ENCODE measurements at places on chromosomes 4 and X. TPM values are rescaled to one million over a fixed set of nuclear protein-coding genes. Genes with fewer than 3 reads are reported as not detected.

DNA sequence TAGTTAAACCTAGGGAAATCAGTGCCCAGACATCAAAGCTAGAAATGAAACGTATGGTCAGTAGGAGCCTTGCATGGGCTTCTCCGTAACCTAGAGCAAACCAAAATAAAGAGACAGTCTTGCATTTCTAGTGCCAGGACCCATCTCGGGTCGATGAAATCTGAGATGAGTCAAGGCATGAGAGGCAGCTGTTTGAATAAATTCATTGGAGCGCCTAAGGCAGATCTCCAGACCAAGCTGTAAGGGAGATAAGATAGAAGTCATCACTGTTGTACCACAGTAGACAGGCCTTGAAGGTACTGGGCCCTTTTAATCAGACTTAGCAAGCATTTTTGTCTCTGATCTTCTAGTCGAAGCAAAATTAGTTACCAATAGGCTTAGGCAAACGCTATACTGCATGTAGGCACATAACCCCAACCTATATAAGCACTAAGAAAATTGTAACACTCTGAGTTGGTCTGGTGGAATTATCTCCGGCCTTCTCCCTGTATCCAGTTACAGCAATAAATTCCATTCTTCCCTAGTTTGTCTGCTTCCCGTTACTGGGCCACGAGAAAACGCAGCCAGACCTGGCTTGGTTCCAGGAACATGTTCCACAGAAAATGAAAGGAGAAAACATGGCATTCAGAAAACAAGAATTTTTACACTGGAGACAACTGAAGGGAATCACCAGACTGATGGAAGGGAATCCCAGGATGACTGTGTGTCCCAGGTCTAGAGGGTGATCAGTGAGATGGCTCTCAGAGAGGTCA is 21.1 kb upstream of the PAPSS1 start:
- no peak overlapping the region for H3K27ac ChIP-seq
- H3K4me1 ChIP-seq = peaks cover 2% of the 10 kb centered on the region

GRCh38 chr4:70603856-70604255 is 11.8 kb downstream of the AMBN start:
- H3K4me3 ChIP-seq = no peak overlapping the region
- no peak for DNase-seq
- H3K36me3 ChIP-seq = no peaks in the 10 kb centered on the region
- H3K27me3 ChIP-seq = peaks cover 11% of the 10 kb centered on the region
- no peaks in the 10 kb centered on the region for H3K4me1 ChIP-seq
- no peak overlapping the region for H3K27ac ChIP-seq

DNA sequence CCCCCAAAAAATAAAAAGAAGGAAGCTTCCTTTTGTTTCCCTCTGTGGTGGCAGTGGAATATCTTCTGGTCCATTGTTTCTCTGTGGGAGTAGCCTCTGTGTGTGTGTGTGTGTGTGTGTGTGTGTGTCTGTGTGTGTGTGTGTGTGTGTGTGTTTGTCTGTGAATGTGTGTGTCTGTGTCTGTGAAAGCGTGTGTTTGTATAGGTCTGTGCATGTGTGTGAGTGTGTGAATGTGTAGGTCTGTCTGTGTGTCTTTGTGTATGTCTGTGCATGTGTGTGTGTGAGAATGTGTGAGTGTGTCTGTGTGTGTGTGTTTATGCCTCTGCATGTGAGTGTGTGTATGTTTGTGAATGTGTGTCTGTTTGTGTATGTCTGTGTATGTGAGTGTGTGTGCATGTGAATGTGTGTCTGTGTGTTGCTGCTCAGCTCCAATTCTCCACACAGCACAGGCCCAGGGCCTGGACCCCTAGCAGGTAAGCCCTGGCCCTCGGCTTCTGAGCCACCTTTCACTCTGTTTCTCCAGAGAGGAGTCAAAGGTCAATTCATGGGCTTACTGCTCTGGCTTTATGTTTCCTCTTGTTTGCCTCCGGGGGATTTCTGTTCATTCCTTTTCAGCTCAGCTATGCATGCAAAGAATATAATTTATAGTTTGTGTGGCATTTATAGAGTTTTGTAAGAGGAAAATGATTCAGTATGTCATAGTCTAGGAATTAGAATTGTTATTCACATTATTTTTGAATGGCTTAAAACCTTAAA is 89.8 kb downstream of the UCHL1 start:
- no peaks in the 10 kb centered on the region for H3K36me3 ChIP-seq
- H3K27me3 ChIP-seq = no peaks in the 10 kb centered on the region
- no peaks in the 10 kb centered on the region for H3K4me1 ChIP-seq
- DNase-seq = no peak
- no peak overlapping the region for H3K4me3 ChIP-seq

- no peaks in the 10 kb centered on the region for H3K36me3 ChIP-seq
- peaks cover 9% of the 10 kb centered on the region for H3K27me3 ChIP-seq
- H3K4me3 ChIP-seq = no peak overlapping the region
- no peak overlapping the region for H3K27ac ChIP-seq
These were observed 24.0 kb upstream of the MTHFD2L start for GRCh38 chr4:74133786-74134499.

DNA sequence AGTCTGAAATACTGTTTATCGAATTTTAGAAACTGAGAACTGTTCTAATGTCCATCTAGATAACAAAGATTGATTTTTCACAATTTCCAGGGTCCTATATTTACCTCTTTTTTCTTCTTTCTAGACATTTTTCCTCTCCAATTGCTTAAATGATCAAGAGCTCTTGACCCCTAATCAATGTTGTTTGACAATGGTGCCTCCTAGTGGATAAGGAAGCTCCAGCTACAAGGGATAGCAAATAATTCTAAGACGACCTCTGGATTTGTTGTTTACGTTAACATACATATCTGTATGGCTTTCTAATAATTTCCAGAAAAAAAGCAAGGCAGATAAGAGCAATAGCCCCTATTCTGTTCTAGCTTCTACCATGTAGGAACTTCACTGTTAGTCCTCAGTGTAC is 35.8 kb downstream of the GPR82 start:
- H3K4me1 ChIP-seq = peaks cover 2% of the 10 kb centered on the region
- no peak overlapping the region for H3K27ac ChIP-seq
- H3K27me3 ChIP-seq = no peaks in the 10 kb centered on the region
- no peak for DNase-seq

DNA sequence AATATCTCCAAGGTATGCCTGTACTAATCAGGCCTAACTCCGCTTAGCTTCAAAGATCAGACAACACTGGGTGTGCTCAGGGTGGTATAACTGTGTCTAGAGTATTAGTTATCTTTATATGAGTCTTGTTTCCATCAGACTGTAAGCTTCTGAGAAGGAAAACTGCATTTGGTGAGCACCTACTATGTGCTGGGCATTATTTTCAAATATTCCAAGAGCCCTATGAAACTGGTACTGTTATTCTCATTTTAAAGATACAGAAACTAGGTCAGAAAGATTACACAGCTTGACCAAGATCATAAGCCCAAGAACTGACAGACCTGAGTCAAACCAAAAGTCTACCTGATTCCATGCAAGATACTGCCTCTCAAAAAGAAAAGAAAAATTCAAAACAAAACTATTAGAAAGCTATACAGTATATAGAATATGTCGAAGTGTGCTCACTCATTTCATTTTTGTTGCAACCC is 44.4 kb downstream of the LRBA start:
- peaks cover 15% of the 10 kb centered on the region for H3K36me3 ChIP-seq
- H3K4me1 ChIP-seq = peaks cover 38% of the 10 kb centered on the region

- no peak overlapping the region for H3K4me3 ChIP-seq
- peaks cover 30% of the 10 kb centered on the region for H3K27me3 ChIP-seq
- peaks cover 13% of the 10 kb centered on the region for H3K4me1 ChIP-seq
- peaks cover 2% of the 10 kb centered on the region for H3K36me3 ChIP-seq
These were observed 4.8 kb upstream of the CXCL13 start for GRCh38 chr4:77600521-77601451.

Gene PRICKLE3
- 24.7 TPM for total RNA-seq

Gene ADH4
- total RNA-seq = not detected

Gene ARHGAP36
- total RNA-seq = not detected

Data from activated CD8-positive, alpha-beta memory T cell treated with anti-CD3 and anti-CD28 coated beads, Interleukin-2, amount 10 ng/mL, durations not matched to agents 7 days and 5 days (primary cell).